Mesendoderm (in vitro differentiated cells): ENCODE measurements at places on chromosomes 7 and 10.

- DNase-seq: no peak
Measured at GRCh38 chr7:2181077-2181854, 51.5 kb downstream of the MAD1L1 start.

GRCh38 chr7:117781707-117782106 lies 91.5 kb downstream of the CTTNBP2 start:
- peak; percentile 75 for DNase-seq

DNA sequence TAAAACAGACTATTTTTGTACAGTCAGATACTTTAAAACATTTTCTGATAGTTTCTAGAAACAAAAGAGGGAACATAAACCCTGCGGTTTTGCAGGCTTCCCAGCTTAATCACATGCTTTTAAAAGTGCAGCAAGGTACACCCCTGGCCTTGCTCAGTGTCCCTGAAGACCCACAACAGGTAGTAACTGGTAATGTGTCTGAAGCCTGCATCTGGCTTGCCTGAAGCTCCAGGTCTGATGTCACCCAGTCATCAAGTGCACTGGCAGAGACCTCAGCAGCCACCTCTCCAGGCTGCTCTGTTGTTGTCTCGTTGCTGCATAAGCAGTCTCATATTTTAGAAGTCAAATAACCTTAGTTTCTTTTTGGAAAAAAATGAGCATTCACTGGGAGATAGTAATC lies 376.1 kb upstream of the MTPN start:
- peak; percentile 7 for DNase-seq

GRCh38 chr10:91077549-91078071 lies 142.9 kb upstream of the PCGF5 start:
- no peak for DNase-seq

DNA sequence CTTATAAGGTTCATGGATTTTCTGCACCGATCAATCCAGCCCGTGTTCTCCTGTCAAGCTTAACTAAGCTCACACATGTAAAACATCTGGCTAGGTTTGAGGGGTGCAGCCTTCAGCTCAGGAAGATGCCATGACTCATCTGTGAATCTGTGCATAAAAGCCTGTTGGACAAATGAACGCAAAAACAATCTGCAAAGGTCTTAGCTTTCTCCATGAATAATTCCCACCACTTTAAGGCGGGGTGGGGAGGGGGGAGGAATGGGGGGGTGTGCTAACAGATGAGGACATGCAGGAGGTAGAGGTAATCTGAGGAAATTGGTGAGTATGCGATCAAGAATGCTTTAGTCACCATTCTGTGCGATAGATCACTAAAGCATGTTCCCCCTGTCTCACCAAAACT lies 4.8 kb downstream of the DOCK4 start:
- DNase-seq: no peak

- no peak for DNase-seq
Measured at GRCh38 chr7:46855851-46856250, 726.1 kb downstream of the TNS3 start.

DNA sequence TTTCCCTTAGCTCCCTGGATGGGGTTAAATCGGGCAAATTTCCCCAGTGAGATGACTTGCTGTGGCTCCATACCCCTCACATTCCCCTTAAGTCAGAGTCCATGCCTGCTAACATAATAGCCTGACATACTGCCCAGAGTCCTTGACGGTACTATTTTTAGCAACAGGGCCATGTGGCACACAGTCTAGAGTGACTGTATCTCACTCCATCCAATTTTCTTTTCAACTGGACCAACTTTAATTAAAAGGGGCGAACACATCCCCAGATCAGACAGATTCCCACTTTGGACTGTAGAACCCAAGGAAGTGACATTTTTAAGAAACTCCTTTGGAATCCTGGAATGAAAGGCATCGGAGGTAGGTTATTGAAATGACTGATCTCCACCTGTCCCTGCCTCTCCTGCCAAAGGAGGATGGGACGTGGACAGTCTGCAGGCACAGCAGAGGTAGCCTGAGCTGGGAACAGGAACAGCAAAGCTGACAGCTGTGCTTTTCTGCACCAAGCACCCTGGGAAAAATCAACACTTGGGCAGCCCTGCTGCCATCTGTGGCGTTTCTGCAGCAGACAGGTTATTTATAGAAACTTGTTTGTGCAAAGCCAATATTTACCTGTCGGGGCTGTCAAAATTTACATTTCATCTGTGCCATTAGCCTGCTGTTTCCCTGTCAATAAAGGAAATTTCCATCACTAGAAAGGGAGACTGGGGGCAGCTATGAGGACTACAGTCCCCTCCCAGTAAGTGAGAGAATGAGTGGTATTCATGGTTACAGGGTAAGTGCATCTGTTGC lies 221.5 kb upstream of the AOAH start:
- DNase-seq: no peak

- peak; percentile 63 for DNase-seq
Measured at GRCh38 chr10:132037676-132037975, 28.1 kb upstream of the JAKMIP3 start.

DNA sequence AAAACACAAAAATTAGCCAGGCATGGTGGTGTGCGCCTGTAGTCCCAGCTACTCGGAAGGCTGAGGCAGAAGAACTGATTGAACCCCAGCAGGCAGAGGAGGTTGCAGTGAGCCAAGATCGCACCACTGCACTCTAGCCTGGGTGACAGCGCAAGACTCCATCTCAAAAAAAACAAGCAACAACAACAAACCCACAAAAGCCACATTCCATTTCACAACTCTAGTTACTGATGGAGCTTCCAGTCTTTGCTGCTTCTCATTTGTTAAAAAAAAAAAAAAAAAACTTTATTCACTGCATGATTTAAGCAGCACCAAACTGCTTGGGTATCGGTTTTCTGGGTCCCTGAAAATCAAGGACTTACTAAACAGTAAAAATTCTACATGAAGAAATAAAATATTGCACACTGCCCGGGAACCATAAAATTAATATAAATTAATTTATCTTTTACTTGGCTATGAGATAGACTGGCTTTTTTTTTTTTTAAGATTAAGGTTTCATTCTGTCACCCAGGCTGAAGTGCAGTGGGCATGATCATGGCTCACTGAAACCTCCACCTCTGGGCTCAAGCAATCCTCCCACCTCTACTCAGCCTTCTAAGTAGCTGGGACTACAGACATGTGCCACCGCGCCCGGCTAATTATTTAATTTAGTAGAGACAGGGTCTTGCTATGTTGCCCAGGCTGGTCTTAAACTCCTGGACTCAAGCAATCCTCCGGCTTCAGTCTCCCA lies 42.0 kb downstream of the SRPK2 start:
- no peak for DNase-seq

DNA sequence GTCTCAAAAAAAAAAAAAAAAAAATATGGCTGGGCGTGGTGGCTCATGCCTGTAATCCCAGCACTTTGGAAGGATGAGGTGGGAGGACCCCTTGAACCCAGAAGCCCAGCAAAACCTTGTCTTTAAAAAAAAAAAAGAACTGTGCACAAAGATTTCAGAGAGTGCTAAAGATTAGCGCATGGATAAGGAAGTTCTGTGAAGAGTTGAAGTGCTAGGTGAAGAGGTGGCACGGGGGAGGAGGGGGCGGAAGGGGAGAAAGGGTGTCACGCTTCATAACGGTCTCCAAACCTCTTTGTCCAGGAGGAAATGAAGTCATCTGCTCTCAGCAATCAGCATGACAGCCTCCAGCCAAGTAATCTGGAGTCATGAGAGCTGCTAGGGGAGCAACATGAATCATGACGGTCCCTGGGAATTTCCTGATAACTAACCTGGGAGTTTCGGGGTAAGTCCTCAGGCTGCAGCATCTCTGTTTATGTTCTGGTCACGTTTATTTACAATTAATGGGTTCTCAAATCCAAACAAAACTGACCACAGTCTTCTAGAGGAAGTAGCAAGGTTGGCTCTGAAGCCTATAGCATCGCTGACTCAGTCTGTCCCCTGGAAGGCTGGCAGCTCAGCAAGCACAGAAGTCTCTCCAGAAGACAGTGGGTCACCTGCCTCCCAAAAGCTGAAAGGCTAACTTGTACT lies 1.9 kb upstream of the PLAU start:
- peak; percentile 82 for DNase-seq

DNA sequence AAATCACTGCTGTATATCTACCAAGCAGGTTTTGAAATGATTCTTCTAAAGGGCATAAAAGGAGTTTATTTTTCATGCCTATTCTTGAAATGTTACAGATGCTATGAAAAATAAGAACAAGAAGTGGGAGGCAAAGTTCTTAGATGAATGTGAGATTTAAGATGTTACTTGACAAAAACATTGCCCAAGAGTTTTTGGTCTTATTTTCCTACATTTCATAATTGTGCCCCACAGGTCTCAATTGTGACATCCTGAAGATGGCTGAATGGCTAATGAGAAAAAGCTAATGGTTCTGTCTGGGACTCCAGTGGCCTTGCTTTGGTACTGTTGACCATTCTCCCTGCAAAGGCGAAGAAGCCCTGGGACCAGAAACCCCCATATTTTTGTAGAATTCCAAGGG lies 43.0 kb upstream of the IFRD1 start:
- no peak for DNase-seq

GRCh38 chr10:100978901-100979195 lies 8.4 kb downstream of the MRPL43 start:
- no peak for DNase-seq

- DNase-seq: no peak
Measured at GRCh38 chr10:25661632-25662031, 272.4 kb upstream of the MYO3A start.

DNA sequence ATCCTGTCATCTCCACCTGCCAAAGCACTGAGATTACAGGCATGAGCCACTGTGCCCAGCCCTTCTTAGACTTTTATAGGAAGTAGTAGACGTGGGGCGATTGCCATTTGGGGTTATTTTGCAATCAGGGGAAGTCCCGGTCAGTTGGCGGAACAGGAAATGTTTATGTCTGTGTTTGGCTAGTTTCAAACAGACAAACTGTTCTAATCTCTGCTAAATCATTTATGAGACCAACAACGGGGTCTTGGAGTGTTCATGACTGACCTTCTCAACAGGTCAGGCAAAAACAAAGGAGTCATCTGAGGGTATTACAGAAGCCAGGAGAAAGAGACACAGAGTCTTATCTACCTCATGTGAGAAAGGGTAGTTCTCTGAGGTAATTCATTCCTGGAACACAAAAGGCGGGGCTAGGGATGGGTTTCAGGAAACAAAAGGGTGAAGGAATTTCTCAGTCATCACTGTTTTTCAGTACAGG lies 6.6 kb upstream of the TPK1 start:
- peak; percentile 91 for DNase-seq

- no peak for DNase-seq
Measured at GRCh38 chr7:92557249-92557648, 28.7 kb downstream of the RBM48 start.

DNA sequence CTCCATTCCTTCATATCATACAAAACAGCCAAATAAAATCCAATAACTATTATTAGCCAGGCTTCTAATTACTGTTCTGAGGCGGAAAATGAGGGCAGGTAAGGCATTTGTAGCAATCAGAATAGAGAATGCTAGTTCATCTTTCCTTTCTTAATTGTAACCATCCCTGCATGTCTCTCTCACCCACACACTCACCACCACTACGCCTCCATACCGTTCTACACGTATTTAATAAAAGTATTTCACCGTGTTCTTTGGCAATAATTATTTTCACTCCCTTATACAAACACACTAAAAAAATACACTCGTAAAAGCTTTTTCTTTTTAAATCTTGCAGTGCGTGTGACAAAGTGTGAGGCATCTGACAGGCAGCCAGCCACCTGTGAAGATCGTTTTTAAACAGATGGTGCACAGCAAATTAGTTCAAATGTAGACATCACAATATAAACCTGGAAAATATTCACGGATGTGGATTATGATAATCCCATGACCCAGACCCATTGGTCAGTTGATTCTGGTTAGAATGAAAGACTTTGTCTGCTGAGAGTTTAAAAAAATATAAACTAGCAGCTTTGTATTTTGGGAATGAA lies 653.6 kb downstream of the REEP3 start:
- no peak for DNase-seq

DNA sequence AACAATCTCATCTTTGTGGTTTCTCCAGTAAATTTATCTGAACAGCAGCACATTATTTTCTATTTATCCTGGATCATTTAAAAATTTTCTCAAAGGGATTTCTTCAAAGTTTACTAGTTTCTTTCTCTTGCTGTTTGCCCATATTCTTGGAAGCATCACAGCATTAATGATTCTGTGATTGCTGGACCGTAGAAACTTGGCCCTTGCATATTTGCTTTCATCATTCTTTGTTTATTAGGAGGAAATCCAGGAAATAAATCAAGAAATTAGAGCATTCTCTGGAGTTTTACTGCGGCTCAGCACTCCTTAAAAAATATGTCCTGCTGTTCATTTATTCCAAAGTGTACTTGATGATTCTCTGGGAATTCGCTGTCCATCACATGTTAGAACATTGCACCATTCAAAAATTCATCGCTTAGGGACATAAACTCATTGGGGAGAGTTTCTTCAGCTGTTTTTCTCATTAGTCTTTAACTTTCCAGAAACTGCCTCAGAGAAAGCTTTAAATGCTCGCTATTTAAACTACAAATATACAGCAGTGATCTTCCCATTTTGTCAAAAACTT lies 264.0 kb upstream of the CDC14C start:
- DNase-seq: no peak

DNA sequence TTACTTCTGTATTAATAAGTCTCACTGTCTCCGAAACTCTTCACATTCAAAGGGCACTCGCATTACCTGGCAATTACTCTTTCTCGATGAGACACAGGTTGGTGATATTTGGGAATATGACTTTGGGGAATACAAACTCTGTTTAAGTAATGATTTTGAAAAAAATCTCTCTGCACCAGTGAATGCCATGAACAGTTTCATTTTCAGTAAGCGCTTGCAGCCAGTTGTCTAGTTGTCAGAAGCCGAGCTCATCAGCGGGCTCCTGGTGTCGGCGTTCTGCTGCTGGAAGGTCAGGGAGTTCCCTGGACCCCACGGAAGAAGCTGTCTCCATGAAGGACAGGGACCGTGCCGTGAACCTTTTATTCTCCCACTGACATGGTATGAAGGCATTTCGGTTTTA lies 57.7 kb downstream of the PTPRE start:
- no peak for DNase-seq

GRCh38 chr10:103277713-103278536 lies 987 bp downstream of the INA start:
- no peak for DNase-seq

DNA sequence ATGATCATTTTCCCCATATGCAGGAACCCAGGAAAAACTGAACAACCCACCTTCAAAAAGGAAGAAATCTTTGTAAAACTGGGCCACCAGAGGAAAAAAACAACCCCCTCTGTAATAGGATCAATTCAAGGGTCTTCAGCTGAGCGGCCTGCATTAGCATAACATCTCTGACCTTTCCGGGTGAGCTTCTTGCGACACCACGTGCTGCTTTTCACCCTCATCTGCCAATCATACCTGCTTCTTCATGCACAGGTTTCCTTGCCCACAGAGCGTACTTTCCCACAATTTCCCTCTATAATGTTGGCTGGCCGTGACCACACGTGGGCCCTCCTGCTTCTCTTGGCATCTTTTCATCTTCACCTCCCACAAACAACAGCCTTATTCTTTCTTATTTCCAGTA lies 284.3 kb upstream of the NEBL start:
- no peak for DNase-seq

GRCh38 chr7:98760201-98760651 lies 109.6 kb downstream of the TMEM130 start:
- DNase-seq: no peak
